ENCODE measurements at places on chromosomes 5 and 9. TPM values are rescaled to one million over a fixed set of nuclear protein-coding genes. Genes with fewer than 3 reads are reported as not detected.

BTNL3 gene
- 0.12 TPM for total RNA-seq

DNA sequence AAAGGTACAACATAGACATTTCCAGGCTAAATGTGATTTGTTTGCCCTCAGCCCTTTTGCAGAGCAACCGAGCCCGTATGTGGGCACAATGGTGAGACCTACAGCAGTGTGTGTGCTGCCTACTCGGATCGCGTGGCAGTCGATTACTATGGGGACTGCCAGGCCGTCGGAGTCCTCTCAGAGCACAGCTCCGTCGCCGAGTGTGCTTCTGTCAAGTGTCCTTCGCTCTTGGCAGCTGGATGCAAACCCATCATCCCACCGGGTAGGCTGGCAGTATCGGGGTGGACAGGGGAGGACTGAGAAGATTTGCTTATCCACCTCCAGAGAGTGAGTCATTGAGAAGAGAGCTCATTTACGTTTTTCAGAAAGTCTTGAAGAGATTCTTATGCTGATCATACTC is 17.8 kb upstream of the GLIPR2 start:
- DNase-seq: no peak

RALGPS1 gene
- 3.2 TPM for total RNA-seq

DNA sequence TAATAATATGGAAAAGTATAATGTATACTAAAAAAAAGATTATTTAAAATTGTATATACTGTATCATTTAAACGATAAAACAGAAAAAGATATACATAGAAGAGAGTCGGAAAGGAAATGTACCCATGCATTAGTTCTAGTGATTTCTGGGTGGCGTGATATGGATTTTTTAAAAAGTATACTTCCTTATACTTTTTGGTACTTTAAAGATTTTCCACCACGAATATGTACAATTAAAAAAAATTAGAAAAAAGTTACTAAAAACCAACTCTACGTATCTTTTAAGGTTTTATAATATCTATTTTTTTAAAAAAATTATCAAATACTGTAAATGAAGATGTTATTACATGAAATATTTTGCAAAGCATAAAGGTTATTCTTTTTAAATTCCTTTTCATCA is 12.3 kb downstream of the PHF19 start:
- no peak for DNase-seq

DNA sequence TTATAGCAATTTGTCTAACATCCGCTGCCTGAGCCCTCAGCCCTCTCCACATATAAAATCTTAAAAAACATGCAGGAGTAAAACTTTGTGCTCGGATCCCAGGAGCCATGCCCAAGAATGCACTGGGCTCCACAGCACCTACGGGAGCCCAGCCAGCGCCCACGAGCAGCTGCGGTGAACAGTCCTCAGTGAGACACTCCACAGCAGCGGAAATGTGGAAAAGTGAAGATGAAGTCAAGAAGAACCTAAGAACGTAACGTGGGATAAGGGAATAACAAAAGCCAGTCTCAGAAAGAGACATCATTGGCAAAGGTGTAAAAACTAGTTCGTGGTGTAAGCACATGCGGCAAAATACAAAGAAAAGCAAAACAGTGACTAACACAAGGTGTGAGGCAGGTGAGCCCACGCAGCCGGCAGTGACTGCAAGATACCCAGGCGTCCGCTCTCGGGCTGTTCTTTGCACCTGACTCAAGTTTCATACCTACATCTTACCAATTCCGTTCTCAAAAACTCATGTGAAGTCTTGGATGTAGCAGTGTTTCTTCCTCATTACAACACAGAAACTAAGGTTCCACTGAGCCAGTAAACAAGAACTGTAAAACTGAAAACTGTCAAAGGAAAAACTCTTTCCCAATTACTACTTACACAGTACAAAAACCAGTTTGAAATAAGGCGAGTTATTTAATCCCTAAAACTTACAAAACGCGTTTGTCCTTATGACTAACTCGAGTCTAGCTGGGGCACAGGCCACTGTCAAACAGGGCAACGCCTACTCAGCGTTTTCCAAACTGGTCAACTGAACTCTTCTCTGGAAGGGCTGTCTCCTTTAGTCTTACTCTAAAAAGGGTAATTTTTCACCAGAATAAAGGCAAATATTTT is 1.7 kb downstream of the CAMSAP1 start:
- DNase-seq: no peak

PCDHGA11 gene
- total RNA-seq: 3.3 TPM

GRCh38 chr5:145780982-145781381 is 54.2 kb downstream of the PRELID2 start:
- DNase-seq: no peak

ZNF366 gene
- 0.83 TPM for total RNA-seq

IFNA13 gene
- total RNA-seq: not detected

SLC25A2 gene
- not detected for total RNA-seq

KIF4B gene
- total RNA-seq: not detected

DNA sequence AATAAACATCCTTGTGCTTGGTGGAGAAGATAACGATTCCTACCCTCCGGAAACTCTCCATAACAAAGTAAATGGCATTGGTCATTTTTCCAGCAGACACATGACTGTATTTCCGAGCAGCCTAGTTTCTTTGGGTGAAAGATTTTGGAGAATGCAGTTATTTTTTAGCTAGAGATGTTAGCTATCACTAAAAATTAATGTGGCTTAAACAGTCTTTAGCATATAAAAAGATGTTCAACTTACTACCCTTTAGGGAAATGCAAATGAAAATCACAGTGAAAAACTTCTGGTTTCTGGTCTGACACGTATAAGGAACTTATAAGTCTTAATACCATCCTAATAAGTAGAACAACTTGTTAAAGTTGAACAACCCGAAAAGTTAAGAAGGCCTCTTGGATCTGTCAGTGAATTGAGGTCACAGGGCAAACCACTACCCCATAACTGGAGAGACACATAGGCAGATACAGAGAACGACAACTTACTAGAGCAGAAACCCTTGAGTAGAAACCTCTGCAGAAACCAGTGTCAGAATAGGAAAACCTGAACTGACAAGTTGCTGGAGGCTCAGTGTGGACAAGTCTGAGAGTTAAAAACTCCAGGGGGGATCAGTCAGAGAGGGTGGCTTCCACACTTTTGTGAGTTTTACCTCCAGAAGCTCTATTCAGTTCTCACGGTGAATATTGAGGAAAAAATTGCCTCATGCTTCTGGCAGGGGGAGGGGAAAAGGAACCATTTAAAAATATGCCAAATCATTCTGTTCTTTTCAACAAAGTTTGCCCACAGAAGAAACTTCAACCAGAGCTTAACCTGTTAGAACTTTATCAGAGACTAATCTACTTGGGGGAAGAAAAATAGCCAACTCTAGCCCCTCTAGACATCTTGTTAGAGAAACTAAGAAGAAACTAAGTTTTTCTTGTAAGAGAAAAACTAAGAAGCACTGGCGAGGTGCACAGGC is 325.2 kb upstream of the RPS23 start:
- no peak for DNase-seq

DNA sequence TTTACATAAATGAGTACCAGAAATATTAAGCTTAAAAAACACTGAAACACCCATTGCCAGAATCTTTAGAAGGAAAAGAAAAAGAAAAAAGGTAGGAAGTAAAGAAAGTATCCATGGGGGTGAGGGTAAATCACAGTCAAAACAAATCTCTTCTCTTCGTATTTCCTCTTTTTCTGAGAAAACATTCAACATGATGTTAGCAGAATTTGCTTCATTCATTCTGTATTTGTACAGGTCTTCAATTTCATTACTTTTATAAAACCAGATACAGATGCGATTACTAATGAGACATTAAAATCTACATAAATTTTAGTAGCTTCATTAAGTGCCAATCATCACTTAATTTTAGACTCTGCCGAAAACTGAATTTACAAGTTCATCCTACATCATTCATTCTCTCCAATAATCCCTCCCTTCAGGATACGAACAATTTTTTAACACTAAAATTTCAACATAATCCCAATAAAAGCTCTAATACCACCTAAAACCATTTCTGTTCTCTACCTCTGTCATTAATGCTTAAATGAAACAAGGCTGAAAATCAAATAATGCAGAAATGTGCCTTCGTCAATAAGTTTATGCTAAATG is 7.0 kb downstream of the NR3C1 start:
- no peak for DNase-seq

- DNase-seq: no peak
Observed at GRCh38 chr5:9409413-9409960, 136.4 kb downstream of the SEMA5A start.

GRCh38 chr5:8884029-8884428 is 661.8 kb downstream of the SEMA5A start:
- no peak for DNase-seq

DNA sequence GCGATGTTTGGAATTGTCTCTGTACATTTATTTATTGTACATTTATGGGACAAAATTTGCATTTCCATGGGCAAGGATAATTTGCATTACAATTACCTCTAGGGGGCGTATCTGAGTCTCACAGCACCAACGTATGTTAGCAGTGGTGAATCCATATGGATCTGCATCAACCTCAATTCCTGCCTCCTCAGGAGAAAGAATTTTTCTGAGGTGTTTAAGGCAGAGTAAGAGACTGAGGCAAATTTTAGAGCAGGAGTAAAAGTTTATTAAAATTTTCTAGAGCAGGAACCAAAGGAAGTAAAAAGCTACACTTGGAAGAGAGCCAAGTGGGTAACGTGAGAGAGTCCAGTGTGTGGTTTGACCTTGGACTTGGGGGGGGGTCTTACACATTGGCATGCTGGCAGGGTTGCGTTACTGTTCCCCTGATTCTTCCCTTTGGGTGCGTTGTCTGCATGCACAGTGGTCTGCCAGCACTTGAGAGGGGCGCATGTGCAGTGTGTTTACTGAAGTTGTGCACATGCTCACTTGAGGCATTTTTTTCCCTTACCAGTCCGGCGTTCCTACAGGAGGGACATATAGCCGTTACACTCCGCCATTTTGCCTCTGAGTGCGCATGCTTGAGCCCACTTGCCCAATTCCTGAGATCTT is 21.0 kb upstream of the RAB14 start:
- no peak for DNase-seq

DNA sequence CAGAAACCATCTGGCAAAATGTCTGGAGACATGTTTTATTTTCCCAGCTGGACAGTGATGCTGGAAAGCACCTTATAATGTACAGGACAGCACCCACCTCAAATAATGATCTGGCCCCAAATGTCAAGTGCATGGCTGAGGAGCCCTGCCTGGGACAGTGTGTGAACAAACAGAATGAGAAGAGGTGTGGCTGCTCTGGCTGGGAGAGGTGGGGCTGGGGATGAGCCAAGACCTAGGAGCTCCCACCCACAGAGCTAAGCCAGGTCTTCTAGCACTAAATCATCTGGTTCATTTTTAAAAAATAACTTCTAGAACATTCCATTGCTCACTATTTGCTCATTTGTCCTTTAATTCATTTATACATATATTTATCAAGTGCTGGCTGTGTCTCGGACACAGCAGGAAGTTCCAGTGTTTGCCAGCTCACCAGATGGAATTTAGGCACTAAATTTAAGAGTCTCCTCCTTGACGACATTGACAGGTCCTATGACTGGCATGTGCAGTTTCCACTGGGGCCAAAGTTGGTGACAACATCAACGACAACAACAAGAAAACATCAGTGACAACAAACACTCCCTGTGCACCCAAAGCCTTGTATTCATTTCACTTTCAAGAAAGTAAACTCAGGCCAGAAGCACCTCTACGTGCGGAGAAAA is 59.1 kb downstream of the GTF3C4 start:
- DNase-seq: no peak

GRCh38 chr5:125455041-125455440 is 708.6 kb upstream of the ZNF608 start:
- no peak for DNase-seq

Data from ovary (tissue), 10 donors.